ENCODE measurements at places on chromosomes 16 and 17. TPM values are rescaled to one million over a fixed set of nuclear protein-coding genes. Genes with fewer than 3 reads are reported as not detected.

GRCh38 chr16:88281858-88282563 is 100.7 kb upstream of the ZNF469 start:
- DNase-seq, result no peak

- no peak for DNase-seq
Observed at GRCh38 chr17:7043182-7043496, 753 bp downstream of the SLC16A11 start.

GRCh38 chr16:31113121-31114120 is 4.0 kb upstream of the KAT8 start:
- no peak for DNase-seq

Gene SMPD3
- 0.01 TPM for polyA plus RNA-seq

GRCh38 chr16:3027983-3028715 is 4.3 kb downstream of the THOC6 start:
- peak; percentile 57 for DNase-seq

DNA sequence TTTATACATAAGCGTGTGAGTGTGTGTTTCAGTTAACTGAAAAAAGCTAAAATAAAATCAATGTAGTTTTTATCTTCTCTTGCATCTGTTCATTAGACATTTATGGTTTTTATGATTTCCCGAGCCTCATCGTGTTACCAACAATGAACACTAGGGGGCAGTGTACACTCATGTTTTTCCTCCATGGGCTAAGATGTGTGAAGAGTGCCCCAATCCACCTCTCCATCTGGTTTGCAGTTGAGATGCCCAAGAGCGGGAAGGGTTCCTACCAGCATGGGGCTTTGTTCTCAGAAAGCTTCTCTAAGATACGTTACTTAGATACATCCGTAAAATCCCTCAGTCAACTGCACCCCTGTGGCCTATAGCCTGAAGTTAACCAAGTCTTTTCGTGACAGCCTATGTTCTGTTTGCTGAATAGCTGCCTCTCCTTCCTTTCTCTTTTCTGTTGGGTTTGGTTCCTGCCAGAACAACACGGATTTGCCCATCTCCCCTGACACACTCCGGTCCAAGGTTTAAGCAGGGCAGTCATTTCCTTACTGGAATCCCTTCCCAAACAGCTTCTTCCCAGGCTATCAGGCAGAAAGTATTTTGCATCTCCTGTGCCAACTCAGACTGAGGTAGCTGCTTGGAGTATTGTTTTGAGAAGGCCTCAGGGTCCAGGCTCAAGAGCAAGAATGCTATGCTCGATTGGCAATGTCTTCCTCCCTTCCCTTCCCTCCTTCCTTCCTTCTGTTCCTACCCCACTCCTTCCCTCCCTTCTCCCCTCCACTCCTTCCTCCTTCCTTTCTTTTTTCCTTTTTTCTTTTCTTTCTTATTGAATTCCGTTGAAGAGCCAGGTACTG is 12.9 kb upstream of the ELAC2 start:
- DNase-seq, result peak; percentile 35

GRCh38 chr17:14354807-14355206 is 53.9 kb downstream of the HS3ST3B1 start:
- DNase-seq, result no peak

Gene KRTAP4-4
- not detected for polyA plus RNA-seq

- DNase-seq, result no peak
Observed at GRCh38 chr17:14227052-14227451, 9.6 kb downstream of the CDRT15 start.

- DNase-seq, result peak; percentile 94
Observed at GRCh38 chr16:88619859-88620815, 18.2 kb upstream of the IL17C start.

GRCh38 chr17:1650731-1651558 is 1.3 kb upstream of the RILP start:
- DNase-seq, result no peak

GRCh38 chr16:19316846-19317245 is 31.3 kb downstream of the CLEC19A start:
- DNase-seq, result no peak

Gene SHBG
- 0.45 TPM for polyA plus RNA-seq

DNA sequence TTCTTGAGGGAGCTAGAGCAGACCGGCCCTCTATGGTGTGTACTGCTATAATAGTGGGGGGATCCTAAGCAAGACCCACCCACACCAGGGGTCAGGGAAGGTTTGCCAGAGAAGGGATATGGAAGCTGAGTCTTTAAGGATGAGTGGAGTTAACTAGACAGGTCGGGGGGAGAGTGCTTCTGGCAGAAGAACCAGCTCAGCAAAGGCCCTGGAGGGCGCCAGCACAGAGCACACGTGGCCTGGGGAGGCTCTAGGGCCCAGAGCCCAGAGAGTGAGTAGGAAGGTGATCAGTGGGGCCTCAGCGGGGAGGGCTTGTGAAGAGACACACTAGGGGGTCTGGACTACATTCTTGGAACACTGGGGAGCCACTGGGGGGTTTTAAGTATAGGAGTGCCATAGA is 21.1 kb downstream of the NGFR start:
- DNase-seq, result no peak

Gene EME1
- polyA plus RNA-seq, result 2.7 TPM

- DNase-seq, result no peak
Observed at GRCh38 chr17:68387435-68388218, 69.7 kb downstream of the WIPI1 start.

Gene GPR179
- not detected for polyA plus RNA-seq

Measured in fibroblast of lung (primary cell).